ENCODE measurements at places on chromosomes 1 and 21.
A peak's percentile ranks its signal among the peaks of the same experiment; 100 is the strongest.

- peak; percentile 73 for DNase-seq
Observed at GRCh38 chr1:41739061-41739955, 179.4 kb downstream of the HIVEP3 start.

GRCh38 chr1:232084584-232085223 is 458.1 kb downstream of the DISC1 start:
- DNase-seq = no peak

DNA sequence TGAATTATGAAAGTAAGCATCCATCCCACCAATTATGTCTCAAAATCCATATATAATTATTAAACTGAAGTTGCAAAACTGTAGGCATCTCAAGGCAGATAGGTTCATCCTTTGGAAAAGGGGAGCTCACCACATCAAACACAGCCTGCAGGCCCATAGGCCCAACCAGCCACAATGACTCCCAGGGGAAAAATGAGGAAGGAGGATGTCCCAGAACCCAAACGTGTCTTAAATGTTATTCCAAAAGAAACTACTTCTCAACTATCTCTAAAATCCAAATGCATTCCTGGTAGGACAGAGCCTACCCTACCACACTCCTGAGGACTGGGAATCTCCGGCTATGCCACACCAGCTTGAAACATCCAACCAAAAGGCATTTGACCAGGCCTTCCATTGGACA is 12.8 kb downstream of the TIAM1 start:
- DNase-seq = no peak

DNA sequence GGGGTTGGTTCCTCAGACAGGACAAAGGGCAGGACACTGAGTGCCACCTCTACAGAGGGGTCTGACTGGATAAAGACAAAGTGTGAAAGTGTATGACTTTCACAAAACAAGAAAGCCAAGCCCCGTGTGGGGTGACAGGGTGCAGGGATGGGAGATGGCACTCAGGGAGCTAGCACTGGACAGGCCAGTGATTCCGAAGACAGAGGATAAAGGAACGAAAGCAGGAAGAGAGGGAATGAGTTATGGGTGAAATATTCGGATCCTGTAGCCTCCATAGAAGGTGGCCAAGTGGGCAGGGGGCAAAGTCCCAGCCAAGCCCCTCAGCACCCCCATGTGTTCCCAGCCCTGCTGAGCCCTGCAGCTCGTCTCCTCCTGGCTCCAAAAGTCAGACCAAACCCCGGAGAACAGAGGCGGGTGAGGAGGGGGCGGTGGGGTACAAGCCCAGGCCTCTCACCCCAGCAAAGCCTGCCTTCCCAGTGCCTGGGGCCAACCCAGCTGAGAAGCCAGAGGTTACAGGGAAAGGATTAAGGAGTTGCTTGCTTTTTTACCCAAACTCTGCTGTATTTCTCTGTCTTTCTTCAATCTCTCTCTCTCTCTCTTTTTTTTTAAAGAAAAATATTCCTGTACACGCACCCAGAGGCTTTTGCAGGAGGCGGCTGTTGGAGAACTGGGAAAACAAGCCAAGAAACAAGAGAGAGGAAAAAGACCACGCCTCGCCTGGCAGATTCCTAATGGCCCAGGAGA is 14.0 kb upstream of the WASF2 start:
- DNase-seq = no peak

DNA sequence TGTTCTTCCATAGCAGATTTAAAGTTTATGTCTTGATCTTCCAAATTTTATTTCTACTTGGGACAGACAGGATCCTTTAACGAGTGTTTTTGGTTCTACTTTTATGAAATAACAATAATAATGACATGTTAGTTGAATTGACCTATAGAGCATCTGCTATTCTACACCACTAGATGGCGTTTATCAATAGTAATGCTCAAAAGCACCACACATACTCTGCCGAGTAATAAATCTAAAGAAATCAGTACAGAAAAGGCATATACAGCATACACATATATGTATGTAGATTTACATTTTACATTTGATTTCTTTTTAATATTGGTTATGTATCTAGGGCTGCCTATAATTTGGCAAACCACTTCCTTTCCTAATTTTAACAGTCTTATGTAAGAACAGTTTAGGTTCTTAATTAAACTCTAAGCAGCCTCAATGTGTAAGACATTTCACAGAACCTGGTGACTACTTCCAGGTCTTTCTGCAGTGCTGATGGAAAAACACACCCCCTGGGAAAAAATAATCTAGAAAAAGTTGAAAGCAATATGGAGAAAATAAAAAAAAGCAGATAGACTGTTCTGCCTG is 5.9 kb upstream of the SIPA1L2 start:
- peak; percentile 64 for DNase-seq

DNA sequence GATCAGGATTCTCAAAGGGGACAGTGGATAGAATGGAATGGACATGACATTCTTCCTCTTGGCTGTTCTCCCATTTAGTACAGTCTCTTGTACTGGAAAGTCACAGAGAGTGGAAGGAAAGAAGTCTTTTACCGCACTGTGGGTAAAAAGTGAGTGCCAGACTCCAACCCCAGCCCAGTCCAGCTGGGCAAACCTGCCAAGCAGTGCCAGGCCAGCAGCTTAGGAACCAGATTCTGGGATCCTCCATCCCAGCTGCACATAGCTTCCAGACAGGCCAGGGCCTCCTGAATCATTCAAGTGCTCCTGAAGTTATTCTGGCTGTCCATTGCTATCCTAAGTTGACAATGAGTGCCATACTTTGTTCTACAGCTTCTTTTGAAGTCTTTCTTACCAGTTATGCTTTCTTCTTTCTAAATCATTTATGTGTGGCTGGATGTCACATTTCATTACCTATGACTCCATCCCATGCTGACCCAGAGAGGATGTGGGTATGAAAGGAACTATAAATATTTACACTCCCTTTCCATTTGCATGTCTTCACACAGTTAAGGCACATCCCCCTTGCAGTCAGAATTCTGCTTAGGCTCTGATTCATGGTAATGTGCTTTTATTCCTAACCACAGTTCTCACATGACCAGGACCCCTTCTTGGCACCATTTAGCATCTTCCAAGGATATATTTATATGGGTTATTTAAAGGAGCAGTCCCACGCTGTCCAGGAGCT is 88.9 kb downstream of the AK5 start:
- DNase-seq = no peak

- no peak for DNase-seq
Observed at GRCh38 chr1:147847831-147848230, 54.8 kb upstream of the GJA8 start.

- no peak for DNase-seq
Observed at GRCh38 chr21:15676935-15677334, 52.8 kb upstream of the USP25 start.

DNA sequence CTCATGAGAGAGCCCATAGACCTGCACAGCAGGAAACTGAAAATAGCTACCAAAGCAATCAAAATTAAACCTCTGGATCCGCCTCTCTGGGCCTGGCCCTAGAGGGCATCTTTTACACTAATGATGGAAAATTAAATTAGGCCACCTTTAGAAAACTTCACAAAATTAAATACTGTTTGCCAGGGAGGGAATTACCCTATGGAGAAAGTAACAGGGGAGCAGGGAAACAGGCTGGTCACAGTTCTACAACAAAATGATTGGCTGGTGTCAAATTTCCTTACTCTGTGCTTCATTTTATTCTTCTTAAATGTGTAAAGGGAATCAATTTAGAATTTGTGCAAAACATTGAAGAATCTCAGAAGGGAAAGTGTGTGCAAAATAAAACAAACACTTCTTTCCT is 62.4 kb downstream of the SPATA46 start:
- no peak for DNase-seq

- DNase-seq = no peak
Observed at GRCh38 chr1:6888268-6888667, 103.0 kb downstream of the CAMTA1 start.

GRCh38 chr1:202101184-202101583 is 21.5 kb upstream of the GPR37L1 start:
- DNase-seq = no peak

GRCh38 chr1:213570487-213570886 is 417.3 kb upstream of the PROX1 start:
- no peak for DNase-seq

GRCh38 chr1:50976111-50976889 is 6.3 kb downstream of the CDKN2C start:
- DNase-seq = no peak

- no peak for DNase-seq
Observed at GRCh38 chr1:25063591-25064416, 133.7 kb upstream of the RUNX3 start.

DNA sequence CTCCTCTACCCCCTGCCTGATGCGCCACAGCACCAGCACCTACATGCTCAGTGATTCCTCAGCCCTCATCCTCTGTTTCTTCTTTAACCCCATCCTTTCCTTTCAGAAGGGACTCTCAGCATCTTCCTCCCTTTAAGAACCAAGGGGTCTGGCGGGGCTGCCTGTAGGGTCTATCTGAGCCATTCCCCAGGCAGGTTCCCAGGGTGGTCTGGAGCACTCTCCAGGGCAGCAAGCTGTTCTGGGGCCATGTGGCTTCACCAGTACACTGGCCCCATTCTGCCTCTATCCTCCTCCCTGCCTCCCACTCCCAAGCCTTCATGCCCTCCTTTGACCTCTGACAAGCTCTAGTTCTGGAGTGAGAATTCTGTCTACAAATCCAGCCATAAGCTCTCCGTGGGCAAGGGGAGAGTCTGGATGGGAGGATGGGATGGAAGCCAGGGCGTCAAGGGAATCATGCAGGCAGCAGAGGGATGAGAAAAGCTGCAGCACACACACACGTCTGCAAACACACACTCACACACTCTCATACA is 10.4 kb downstream of the BATF3 start:
- DNase-seq = no peak

- DNase-seq = no peak
Observed at GRCh38 chr1:167328306-167328815, 107.7 kb downstream of the POU2F1 start.

- DNase-seq = no peak
Observed at GRCh38 chr1:221462345-221462744, 279.5 kb downstream of the DUSP10 start.

DNA sequence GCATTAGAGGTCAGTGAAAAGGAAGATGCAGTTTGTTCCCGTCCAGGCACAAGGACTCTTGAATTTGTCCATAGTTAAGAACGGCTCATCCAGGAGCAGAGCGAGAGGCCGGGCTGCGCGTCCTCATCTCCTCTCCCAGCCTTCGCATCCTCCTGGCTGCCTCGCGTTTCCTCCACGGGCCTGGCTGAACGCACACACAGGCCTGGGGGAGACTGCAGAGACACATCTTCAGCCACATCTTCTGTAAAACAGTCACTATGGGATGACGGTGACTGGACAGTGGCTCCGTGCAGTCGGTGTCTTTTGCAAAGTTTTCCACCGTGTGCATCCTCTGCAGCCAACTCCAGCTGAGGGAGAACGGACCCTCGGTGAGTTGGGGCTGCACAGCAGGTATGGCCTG is 89.7 kb downstream of the PSMG1 start:
- no peak for DNase-seq

GRCh38 chr1:200304171-200304570 is 105.7 kb downstream of the ZNF281 start:
- DNase-seq = no peak

DNA sequence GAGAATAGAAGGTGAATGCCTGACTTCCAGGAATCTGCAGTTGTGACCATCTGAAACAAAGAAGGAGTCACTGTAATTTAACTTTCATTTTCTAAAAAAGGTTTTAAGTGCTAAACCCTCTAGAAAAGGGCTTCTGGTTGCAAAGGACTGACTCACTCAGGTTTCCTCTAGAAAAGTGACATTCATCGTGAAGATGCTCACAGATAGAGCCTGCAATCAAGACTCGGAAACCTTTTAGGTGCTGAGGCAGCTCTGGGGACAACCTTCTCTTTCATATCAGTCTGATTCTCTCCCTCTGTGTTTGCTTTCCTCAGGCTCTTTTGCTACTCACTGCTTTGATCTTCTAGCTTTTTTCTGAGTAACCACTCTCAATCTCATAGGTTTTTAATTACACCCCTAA is 8.2 kb downstream of the BCL9 start:
- peak; percentile 50 for DNase-seq

GRCh38 chr1:229506633-229507032 is 1.5 kb downstream of the NUP133 start:
- DNase-seq = no peak

GRCh38 chr1:26697978-26698849 is 2.4 kb downstream of the ARID1A start:
- peak; percentile 80 for DNase-seq
